ENCODE measurements at places on chromosomes 1 and 21.

GRCh38 chr1:206784471-206784903, 12.2 kb upstream of the IL10 start:
- no peak for DNase-seq

DNA sequence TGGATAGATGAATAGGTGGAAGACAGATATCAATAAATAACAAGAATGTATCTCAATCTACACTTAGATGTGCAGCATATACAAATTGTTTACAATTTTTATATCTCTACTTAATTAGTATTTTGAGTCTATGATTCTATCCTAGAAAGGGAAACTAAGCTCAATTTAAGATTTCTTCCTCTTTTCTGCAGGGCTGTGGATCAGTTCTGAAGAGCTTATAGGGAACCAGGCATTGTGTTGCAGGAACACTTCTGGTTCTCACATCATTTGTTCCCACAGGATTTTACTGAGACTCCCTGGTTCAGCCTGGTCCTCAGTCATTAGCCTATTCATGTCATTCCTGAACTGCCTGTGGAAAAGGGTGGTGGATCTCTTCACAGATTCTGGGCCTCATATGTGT, 105.8 kb downstream of the TNFSF18 start:
- no peak for DNase-seq

GRCh38 chr1:56831871-56832693, 12.9 kb upstream of the FYB2 start:
- DNase-seq: peak; percentile 33

DNA sequence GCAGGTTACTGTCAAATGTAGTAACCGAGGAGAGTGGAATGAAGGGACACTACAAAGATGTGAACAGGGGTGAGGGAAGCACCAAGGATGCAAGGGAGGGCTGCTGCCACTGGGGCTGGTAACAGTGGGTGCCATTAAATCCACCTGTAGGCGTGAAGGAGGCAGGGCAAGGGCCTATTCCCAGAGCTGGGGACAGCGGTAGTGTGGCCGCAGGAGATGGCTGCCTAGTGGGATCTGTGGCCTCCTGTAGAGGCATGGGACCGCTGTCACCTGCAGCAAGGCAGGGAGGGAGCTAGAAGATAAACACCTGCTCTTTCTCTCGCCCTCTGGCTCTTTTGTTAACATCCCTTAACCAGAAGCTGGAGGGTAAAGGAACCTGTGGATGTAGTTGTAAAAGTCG, 80.5 kb upstream of the CNIH3 start:
- no peak for DNase-seq

- DNase-seq: no peak
Measured at GRCh38 chr1:172540635-172541034, 7.7 kb downstream of the SUCO start.

- DNase-seq: no peak
Measured at GRCh38 chr21:34704119-34704518, 35.3 kb downstream of the CLIC6 start.

Measured in H54 (cell line).